ENCODE measurements at places on chromosomes 5 and 9.

GRCh38 chr5:9513827-9514226 is 32.0 kb downstream of the SEMA5A start:
- DNase-seq: no peak

DNA sequence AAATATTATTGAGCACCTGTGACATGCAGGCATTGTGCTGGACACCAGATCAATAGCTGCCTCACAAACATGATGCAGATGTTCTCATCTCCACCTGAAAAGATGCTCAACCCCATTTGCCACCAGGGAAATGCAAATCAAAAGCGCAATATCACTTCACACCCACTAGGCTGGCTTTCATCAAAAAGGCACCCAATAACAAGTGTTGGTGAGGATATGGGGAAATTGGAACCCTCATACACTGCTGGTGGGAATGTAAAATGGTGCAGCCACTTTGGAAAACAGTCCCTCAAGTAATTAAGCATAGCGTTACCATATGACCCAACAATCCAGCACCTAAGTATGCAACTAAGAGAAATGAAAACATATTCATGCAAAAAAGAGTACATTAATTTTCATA is 24.7 kb downstream of the FGF1 start:
- DNase-seq: no peak

DNA sequence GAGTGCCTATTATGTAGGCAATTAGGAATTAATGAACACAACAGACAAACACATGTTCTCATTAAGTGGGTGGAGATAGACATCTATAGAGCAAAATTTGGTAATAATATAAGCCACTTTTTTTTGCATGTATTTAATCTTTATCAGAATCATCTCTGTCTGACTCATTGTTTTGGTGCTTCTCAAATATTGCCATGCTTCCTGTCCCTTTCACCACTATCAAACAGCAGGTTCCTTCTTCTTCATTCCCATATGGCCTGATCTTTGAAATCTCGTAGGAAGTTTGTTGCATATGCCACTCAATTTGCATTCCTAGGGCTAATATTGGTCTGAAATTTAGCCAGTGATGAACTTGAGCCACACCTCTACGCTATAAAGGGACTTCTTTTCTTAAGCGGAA is 128.9 kb upstream of the SPEF2 start:
- DNase-seq: no peak

DNA sequence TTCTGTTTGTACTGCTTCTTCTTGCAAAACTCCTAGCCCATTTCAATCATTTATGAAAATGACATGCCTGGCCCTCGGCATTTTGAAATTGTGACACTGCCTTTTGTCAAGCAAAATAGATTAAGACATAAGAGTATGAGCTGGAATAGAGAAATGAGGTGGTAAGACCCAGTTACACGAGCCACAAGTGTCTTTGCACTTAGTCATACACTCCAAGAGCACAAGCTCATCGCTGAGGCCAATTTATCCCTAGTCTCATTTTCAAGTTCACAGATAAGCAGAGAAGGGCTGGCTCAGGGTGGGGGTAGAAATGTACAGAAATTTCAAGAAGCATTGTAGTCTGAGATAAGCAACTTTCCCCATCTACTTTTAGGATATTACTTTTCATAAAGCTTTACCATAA is 40.6 kb upstream of the MAP1B start:
- no peak for DNase-seq

DNA sequence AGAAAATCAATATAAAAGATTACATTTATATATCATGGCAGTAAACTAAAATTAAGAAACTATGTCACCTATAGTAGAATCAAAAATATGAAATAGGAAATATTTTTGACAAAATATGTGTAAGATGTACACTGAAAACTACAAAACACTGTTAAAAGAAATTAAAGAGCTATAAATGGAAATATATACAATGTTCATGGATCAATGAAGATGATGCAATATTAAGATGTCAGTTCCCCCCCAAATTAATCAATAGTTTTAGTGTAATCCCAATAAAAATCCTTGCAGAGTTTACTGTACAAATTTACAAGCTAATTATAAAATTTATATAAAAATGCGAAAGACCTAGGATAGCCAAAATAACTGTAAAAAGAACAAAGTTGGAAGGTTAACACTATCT is 173.0 kb upstream of the ADRA1B start:
- no peak for DNase-seq

DNA sequence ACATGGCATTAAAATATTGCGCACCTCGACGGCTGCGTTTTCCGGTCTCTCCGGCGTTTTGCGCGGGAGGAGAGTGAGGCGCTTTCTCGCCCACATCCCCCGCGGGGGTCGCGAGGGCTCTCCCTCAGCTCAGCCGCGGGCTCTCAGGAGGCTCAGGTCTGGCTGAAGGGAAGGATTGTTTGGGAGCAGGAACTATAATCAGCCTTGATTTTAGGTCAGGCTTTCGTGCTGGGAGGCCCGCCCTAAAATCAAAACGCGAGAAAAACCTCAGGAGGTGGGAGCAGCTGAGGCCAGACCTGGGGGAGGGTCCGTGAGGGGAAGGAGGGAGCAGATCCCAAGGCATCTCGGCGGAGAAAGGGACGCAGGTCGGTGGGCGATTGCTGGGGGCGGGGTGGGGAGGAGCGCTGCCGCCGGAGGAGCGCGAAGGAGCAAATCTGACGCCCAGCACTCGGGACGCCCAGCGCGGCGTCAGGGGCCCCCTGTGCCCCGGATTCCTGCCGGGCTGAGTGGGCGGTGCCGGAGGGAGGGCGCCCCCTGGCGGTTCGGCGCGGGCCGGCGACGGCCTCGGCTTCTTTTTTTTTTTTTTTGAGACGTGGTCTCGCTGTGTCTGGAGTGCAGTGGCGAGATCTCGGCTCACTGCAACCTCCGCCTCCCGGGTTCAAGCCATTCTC is 18.7 kb upstream of the RNF130 start:
- DNase-seq: no peak

- DNase-seq: no peak
Observed at GRCh38 chr5:6541256-6542013, 91.4 kb downstream of the NSUN2 start.

GRCh38 chr5:144304688-144305087 is 134.0 kb downstream of the KCTD16 start:
- no peak for DNase-seq

- no peak for DNase-seq
Observed at GRCh38 chr5:109305352-109305751, 104.4 kb downstream of the PJA2 start.

- no peak for DNase-seq
Observed at GRCh38 chr5:54558362-54558761, 40.8 kb downstream of the SNX18 start.

DNA sequence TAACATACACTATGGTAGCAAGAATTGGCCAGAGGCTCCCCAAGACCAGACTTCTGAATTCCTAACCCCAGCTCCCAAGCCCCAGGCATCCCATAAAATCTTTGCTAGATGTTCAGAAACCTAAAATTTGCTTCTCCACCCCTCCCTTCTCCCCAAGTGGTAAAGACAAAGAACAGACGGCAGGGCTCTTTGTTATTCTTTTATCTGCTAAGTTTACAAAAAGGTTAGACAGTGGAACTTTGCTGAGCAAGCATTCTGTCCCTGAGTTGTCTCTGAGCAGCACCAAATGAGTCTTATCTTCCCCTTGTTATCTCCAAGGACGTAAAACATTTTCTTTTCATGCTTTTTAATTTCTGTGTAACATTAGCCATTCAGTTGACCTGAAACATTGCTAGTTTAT is 30.2 kb downstream of the TJP2 start:
- DNase-seq: no peak

- DNase-seq: no peak
Observed at GRCh38 chr5:67502951-67503350, 306.4 kb upstream of the CD180 start.

DNA sequence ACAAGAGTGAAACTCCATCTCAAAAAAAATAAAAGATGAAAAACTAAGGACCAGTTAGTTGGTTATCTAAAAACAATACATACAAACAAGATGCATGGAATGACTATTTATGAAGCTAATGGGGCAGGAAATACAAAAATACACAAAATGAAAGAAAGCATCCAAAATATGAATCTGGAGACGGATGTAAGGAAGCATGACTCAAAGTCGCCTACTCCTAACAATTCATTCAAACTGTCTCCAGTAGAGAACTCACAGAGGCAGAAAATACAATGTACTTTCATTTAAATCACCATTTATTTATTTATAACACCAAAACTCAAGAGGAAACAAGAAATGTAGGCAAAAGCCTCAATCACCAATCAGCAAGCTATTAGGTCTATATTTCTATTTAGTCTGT is 68.4 kb downstream of the SCAI start:
- no peak for DNase-seq

GRCh38 chr5:144659634-144660227 is 489.1 kb downstream of the KCTD16 start:
- DNase-seq: no peak

DNA sequence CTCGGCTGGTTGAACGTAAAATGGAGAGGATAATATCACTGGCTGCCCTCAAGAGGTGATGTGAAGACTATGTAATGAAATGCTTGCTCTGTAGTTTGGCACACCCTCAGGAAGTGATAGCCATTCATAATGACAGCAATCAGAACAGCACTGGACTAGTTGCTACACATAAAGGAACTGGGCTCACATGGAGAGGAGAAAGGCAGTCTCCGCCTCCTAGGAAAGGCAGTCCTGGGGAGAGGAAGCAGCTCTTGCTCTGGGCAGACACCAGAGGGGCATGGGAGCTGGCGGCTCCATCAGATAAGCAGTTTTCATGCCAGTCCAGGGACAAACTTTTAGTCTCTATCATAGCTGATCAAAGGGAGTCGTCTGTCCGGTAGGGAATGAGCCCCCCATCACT is 46.9 kb downstream of the ARHGEF37 start:
- no peak for DNase-seq

GRCh38 chr5:120974690-120975089 is 510.6 kb downstream of the PRR16 start:
- DNase-seq: no peak

DNA sequence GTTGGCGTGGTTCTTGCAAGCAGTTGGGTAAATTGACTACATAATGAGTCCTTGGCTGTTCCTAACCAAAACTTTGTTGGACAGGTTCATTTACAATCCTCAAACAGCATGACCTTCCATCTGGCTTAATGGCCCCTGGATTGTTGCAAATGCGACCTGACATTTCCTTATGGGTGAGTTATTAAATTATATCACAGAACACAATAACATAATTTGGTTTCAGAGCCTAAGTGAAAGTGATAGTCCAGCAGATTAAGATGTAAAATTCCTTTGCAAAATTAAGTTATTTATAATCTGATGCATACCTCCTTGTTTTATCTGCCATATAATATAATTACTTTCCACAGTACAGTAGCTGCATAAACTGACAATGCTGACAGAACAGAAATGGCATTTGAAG is 224.4 kb downstream of the TUSC1 start:
- DNase-seq: no peak

GRCh38 chr9:20009606-20010005 is 220.8 kb upstream of the SLC24A2 start:
- DNase-seq: no peak

DNA sequence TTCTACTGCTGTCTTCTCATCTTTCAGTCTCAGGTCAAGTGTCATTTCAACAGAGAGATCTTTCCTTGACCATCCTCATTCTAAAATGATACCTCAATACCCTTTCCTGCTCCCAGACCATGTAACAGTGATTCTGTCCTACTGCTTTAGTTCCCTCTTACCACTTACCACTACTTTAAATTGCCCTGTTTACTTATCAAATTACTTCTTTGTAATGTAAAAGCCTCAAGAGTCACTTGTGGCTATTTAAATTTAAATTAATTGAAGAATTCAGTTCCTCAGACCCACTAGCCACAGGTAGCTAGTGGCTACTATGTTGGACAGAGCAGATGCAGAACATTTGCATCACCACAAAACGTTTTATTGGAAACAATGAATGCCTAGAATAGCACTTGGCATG is 217.3 kb downstream of the ADAMTS6 start:
- DNase-seq: no peak

DNA sequence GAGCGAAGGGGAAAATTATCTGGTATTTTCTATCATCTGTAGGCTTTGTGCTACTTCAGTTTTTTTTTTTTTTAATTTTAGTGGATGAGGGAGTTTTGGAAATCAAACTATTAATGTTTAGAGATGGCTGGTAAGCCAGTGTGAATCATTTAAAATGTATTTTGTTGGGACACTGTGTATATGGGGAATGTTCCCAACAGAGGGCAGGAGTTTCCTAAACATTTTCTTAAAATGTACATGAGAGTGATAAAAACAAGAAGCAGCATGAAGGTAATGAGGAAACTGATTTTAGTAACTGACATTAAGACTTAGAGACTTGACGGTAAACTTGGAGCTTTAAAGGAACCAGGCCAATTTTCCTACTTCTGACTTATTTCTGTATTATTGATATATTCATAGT is 68.2 kb upstream of the ITGA2 start:
- no peak for DNase-seq
